GM04503 (cell line): ENCODE measurements at places on chromosomes 12 and 14.

GRCh38 chr14:93926873-93927799 is at the start of gene FAM181A:
Gene FAM181A, plus strand, starts transcription at chr14:93927344. Its CDS starts 942 bp downstream, at chr14:93928286.
- DNase-seq = no peak

DNA sequence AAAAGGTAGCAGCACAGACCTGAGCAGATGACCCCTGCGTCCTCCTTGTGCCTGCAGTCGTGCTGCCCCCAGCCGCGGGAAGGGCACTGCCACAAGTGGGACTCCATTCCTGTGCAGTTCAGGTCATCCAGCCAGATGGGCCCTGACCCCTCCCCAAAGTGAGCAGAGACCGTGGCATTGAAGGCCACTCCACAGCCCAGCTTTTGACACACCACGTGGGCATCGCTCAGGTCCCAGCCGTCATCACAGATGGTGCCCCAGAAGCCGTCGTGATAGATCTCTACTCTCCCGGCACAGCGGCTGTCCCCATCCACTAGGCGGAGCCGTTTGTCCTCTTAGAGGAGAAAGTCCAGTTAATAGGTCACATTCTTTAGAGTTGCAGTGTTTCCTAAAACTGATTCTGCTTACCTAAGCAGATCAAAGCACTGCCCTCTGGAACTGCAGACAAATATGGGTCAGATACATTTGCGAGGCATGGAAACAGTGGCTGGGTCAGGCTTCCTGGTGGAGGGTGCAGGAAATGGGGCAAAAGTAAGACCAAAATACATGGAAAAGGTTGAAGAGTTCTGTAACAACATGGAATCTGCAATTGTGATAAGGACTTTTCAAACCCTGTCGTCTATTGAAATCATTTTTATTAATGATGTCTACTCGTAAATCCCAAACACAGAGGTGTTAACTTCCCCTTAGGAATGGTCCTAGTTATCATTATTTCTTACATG is 69.4 kb downstream of the CD163L1 start:
- no peak for DNase-seq

GRCh38 chr14:61438860-61439765 is 117.7 kb downstream of the PRKCH start:
- peak; percentile 16 for DNase-seq

GRCh38 chr14:53841109-53842099 is 115.2 kb downstream of the BMP4 start:
- DNase-seq = no peak

DNA sequence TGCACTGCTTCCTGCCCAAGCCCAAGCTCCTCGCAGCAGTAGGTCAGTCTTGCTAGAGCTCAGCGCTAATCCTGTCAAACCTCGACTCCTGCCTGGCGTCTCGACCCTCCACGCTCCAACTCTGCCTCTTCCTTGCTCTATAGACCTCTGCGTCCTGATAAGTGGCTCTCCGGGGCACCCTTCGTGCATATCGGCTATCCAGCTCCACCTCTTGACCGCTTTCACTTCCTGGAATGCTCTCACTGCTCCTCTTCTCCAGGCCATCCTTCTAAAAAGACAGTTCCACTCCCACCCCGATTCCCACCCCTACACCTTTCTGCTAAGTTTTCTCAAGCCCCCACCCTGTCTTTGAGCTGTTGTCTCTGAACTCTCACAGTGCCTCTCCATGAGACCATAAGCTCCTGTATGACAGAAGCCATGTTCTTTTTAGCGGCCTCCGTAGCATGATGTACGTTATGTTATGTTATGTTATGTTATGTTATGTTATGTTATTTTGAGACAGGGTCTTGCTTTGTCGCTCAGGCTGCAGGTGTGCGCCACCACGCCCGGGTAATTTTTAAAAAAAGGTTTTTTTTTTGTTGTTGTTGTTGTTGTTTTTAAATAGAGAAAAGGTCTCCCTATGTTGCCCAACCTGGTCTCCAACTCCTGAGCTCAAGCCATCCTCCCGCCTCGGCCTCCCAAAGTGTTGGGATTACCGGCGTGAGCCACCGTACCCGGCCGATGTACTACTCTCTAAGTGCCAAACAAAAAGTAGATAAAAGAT is 601 bp downstream of the COX14 start:
- DNase-seq = no peak

DNA sequence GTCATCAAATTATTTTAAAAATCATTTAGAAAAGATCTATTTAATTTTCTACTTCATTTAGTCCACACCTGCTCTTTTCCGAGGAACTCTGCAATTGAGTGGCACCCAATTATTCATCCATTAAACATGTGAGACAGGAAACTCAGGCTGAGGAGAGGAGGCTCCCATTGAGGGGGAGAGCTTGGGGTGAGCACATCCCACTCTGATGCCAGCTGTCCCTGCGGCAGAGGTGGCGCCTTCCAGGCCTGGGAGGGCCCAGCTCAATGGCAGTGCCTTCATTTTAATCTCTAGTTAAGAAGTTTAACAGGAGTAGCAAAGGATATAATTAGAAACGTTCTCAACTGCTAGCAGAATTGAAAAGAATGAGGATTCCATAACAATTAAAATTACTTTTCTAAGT is 92.0 kb downstream of the ITPR2 start:
- no peak for DNase-seq

DNA sequence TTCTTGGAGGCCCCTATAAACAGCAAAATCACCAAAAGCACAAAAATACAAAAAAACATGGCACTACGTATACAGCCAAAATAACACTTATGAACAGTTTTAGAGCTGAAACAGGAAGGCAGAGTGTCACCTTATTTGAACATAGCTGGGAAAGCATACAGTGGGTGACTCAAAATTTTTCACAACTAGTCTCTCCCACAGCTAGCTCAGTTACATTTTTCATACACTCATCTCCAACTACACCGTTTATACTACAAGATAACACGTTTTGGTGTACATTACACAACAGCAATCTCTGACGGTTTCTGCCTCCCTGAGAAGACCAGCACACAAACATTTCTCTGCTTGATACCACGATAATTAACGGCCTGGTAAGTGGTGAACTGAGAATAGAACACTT is 2.9 kb downstream of the RAD52 start:
- no peak for DNase-seq

DNA sequence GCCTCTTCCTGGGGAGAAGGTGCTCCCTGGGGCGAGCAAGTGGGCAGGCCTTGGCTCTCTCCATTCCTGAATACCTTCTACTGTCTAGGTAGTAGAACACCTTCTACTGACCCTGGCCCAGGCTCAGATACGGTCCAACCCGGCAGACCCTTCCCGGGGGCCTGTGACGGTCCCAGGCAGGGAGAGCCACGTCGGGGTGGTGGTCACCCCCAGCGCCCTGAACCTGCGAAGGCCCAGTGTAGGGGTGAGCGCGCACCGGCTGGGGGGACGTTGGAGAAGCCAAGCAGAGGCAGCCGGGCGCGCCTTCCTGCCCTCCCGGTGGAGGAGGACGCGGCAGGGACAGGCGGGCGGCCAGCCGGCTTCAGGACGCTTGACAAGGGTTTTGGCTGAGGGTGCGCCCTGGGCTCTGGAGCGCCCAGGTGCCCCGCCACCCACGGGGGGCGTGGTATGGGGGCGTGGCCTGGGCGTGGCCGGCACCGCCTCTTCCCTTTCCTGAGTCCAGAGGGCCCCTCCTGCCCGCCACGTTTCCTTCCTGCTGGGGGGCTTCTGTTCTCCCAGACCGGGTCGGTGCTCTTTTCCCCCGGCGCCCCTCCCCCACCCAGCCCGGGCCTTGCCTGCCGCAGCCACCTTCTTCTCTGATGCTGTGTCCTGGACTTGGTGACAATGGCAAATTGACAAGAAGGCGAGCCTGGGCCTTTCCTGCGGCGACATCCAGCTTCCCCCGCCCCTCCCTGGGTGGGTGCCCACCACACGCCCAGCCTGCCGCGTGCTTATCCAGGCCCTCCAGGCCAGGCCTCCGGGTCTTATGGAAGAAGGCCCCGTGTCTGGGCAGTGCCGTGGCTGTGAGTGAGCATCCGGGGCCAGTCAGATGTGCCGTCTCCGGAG is 24.5 kb upstream of the PPP1R13B start:
- DNase-seq = no peak

DNA sequence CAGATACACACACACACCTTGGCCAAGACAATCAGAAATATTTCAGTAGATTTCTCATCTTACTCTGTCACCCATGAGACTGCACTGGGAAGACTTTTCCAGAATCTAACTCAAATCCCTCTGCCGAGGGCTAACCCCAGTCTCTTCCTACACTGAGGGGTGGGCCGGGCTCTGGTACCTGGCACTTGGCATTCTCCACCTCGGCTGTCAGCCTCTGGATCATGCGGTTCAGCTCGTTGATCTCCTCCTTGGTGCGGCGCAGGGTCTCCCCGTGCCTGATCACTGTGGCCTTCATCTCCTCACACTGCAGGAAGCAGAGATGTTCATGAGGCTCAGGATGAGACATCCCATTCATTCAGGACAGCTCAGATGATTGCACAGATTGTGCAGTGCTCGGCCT is 4.9 kb downstream of the KRT83 start:
- DNase-seq = no peak

- no peak for DNase-seq
Observed at GRCh38 chr12:132313182-132313581, 16.2 kb downstream of the GALNT9 start.

- no peak for DNase-seq
Observed at GRCh38 chr12:129558036-129558435, 345.8 kb downstream of the TMEM132D start.

GRCh38 chr14:68564826-68565759 is 227.8 kb downstream of the ZFP36L1 start:
- DNase-seq = no peak

DNA sequence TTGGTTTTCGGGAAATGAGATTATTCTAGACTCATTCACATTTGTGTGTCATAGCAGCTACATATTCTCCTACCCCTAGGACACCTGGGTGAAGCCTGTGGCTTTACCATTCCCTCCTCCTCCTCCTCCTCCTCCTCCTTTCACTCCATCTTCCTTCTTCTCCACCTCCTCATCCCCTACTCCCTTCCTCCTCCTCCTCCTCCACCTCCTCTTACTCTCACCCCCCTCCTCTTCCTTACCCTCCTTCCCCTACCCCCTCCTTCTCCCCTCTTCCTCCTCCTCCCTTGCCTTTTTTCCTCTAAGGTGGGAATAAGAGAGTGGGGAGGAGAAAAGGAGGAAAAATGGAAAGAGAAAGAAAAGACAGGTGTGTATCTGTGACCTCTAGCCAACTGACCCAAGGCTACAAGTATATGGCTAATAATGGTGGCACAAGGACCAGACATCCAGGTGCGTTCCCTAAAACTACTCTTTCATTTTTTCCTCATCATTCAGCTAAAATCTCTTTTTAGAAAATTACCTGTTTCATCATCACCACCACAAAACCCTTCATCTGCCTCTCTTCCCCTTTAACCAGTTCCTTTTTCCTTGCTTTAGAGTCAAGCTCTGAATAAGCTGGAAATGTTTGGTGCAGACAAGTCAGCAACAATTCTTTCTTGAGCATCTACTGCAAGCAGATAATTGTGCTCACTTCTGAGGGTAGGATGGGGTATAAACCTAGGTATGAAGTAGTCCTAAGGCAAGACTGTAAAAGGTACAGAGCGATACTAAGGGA is 149.8 kb upstream of the FOXN3 start:
- DNase-seq = no peak

GRCh38 chr12:68559984-68560850 is 50.5 kb upstream of the RAP1B start:
- DNase-seq = no peak

- DNase-seq = no peak
Observed at GRCh38 chr14:91569301-91569700, 59.2 kb upstream of the PPP4R3A start.

DNA sequence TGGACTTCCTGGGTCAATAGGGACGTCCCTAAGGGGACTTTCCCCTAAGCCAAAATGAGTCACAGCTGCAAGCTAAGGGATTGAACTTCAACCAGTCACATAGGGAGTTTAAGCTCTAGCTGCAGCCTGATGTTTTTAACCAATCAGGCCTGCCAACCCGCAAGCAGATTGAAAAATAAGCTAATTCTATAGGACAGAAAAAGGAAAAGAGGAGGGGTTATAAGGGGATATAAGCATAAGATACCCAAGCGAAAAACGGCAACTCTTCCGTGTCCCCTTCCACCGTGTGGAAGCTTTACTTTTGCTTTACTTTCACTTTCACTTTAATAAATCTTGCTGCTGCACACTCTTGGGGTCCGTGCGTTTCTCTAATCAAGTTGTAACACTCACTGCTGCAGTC is 24.4 kb downstream of the ATP23 start:
- DNase-seq = no peak
